Right kidney (tissue), 9 donors: ENCODE measurements at places on chromosomes 6 and 20.

GRCh38 chr6:71531006-71531405 is 242.4 kb downstream of the OGFRL1 start:
- no peak for DNase-seq

- peak; percentile 40 for DNase-seq
Measured at GRCh38 chr6:131250122-131250521, 114.9 kb downstream of the AKAP7 start.

DNA sequence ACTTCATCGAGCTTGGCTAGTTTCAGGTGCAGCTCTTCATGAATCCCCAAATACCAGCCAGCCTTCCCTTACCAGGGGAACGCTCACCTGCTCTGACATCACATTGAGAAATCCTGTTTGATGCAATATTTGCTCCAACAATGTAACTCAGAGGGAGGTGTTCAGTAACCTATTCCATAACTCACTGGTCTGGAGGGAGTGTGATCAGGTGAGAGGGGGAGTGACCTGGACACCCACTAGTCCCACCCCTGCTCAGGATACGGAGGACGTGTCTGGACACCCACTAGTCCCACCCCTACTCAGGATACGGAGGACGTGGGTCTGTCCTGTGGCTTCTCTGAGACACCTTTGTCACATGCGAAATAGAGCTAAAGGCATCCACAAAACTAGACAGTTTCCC is 70.3 kb downstream of the HUS1B start:
- DNase-seq, result no peak

DNA sequence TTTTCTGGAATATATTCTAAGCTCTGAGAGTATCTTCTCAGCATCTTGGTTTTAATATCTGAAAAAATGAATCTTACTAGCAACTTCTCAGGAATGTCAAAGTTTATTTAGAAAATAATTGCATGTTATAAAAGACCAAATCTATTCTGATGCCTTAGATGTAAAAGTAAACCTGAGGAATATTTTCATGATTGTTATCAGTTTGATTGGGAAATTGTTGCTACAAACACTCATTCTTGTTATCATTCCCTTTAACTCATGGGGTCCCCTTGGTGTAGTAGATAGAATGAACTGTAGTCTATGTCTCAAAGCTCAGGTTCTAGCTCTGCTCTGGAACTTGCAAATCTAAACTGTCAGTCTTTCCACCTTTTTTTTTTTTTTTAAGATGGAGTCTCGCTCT is 50.0 kb downstream of the SNRNP48 start:
- no peak for DNase-seq

DNA sequence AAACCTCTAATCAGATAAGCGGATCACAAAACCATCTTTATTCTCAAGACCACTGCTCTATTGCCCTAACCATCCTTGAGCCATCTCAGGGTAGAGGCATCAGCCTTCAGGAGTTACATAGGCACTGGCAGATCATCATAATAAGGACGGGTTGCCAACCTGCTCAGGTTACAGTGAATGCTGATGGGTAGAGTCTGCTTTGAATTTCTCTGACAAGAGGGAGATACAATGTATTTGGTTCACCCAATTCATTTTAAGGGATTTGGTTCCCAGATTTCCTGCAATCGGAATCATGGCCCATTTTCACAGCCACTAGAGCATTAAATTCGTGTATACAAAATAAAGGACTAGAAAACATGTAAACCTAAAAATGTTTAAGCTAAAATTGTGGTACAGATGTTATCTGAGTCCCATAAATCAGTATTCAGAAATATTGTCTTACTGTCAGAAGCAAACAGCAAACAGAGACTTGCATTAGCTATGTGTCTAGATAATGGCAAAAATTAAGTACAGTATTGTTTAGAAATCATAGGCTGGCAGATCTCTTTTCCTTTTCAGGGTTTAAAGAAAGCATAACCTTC is 41.9 kb upstream of the TMEM170B start:
- DNase-seq, result no peak

- no peak for DNase-seq
Measured at GRCh38 chr6:88840796-88841539, 122.5 kb downstream of the RNGTT start.

DNA sequence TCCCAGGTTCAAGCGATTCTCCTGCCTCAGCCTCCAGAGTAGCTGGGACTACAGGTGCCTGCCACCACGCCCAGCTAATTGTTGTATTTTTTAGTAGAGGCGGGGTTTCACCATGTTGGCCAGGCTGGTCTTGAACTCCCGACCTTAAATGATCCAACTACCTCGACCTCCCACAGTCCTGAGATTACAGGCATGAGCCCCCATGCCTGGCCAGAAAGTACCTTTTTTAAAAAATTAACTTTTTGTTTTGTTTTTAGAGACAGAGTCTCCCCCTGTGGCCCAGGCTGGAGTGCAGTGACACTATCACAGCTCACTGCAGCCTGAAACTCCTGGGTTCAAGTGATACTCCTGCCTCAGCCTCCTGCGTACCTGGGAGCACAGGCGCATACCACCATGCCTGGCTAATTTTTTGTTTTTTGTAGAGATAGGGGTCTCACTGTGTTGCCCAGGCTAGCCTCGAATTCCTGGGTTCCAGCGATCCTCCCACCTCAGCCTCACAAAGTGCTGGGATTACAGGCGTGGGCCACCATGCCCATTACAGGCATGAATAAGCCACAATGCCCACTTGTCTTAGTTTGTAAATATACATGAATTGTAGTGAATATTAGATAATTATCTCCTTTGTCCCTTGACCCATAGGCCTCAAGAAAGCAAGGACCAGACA is 17.4 kb upstream of the EEF1A1 start:
- no peak for DNase-seq
